ENCODE measurements at places on chromosomes 2 and 18. TPM values are rescaled to one million over a fixed set of nuclear protein-coding genes. Genes with fewer than 3 reads are reported as not detected.

ERFE gene
- not detected for total RNA-seq

RNF125 gene
- total RNA-seq, result 3.1 TPM

SMAD2 gene
- total RNA-seq, result 97.3 TPM

SGPP2 gene
- total RNA-seq, result 12.4 TPM

- DNase-seq, result no peak
These were observed 5.7 kb upstream of the PIK3C3 start for GRCh38 chr18:41949206-41949920.

GRCh38 chr18:64179556-64180080 lies 30.7 kb upstream of the LINC00305 start:
- no peak for DNase-seq

DNA sequence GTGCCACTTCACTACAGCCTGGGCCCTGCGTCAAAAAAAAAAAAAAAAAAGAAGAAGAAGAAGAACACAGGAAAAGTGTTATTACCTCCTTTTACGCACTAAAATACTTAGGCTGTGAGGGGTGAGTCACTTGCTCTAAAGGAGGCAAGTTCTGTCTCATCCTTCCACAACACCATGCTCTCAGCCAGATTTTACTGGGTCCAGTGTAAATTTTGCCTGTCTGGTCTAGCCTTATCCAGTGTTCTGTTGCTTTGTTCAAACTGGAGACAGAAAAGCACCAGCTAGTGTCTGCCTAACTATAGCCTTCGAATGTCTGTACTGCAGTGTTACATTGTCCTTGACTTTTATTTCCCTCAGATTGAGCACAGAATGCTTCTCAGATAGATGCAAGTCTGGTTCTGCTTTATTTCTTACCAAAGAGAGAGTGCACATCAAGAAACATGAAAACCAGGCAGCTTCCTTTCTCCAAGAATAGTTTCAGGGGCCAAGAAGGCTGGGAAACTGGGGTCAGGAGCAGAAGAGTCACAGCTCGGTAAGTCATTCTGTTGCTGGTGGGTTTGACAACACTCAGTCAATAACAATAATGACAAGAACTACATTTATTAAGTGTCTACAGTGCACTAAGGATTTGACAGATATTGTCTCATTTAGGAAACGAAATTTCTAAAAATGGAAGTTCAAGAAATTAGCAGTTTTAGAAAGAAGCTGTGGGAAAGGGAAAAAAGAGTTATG lies 3.1 kb upstream of the MSGN1 start:
- no peak for DNase-seq

DNA sequence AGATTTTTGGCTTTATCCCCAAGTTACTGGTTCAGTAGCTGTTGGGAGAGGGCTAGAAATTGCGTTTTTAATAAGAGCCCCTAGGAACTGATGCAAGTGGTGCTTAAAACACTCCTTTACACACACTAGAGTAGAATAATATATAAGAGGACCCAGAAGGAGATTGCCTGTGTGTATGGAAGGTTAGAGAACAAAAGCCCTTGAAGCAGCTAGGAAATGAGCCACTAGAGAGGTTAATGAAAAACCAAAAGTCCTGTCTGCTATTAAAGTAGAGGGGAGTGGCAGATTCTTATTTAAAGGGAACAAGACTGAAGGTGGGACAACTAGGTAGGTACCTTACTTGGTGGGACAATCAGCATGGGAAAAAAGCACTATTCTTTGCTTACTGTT lies 14.4 kb upstream of the SLC39A10 start:
- DNase-seq, result no peak
